ENCODE measurements at places on chromosomes 6 and 20.
A peak's percentile ranks its signal among the peaks of the same experiment; 100 is the strongest.

GRCh38 chr20:62564456-62565245, 77.7 kb upstream of the SLCO4A1 start:
- DNase-seq, result no peak

- no peak for DNase-seq
Observed at GRCh38 chr20:63043348-63044203, 36.8 kb upstream of the BHLHE23 start.

DNA sequence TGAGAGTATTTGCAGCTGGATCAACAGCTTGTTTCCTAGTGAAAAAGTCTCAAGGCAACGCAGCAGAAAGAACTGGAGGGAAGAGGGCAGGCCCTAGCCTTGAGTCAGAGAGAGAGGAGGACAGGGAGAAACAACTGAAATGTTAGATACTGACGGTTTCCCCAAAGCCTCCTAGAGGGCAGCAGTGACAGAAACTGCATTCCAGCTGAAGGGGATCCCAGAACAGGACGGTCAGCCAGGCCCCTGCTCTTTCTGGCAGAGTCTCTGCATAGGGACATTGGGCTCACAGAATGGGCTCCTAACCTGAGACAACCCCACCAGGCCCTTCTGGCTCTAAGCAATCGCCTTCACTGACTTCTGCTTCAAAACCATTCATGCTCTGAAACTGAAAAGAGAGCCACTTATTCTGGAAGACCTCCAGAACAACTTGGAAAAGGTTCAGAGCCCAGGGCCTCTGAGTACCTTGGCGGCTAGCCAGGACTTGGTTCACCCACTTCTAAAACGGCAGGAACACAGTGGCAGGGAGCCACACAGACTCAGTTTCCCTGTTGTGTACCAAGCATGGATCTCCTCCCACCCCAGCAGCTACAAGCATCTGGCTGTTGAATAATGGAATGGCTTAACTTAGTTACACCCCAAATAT, 72.9 kb downstream of the PSMB1 start:
- peak; percentile 21 for DNase-seq

DNA sequence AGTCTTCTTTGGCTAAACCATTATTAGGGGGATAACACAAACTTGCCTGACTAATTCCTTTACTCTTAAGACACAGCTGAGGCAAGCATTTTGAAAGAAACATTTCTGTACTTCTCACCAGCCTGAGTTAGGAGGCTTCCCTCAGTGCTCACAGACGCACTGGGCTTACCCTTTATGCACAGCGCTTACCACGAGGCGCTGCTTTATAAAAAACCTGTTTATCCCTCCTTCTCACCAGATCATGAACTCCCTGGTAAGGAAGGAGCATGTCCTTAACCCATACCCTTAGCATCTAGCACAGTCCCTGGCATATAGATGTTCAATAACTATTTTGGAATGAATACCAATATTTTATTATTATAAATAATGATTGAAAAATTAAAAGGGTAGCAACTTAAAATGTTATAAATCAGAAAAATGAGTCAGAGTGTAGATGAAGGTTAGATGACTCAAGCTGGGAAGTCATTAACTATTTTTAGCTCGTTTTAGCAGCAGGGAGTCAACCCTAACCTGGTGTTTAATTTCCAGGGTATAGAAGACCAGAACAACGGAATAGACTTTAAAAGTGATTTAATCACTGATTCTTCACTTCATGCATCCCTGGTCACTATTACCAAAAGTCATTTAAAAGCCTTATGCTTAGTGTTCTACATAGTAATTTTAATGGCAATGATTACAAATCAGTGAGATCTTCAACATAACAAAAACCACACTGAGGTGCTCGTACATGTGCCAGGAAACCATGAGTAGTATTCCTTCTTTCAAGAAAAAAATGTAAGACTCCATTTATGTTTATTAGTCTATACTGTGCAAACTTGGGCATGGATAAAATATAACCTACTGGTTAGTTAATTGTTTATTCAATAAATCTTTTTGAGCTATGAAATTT, 4.1 kb upstream of the TPD52L1 start:
- no peak for DNase-seq

GRCh38 chr20:21509597-21510371, 4.1 kb downstream of the NKX2-2 start:
- DNase-seq, result peak; percentile 50

DNA sequence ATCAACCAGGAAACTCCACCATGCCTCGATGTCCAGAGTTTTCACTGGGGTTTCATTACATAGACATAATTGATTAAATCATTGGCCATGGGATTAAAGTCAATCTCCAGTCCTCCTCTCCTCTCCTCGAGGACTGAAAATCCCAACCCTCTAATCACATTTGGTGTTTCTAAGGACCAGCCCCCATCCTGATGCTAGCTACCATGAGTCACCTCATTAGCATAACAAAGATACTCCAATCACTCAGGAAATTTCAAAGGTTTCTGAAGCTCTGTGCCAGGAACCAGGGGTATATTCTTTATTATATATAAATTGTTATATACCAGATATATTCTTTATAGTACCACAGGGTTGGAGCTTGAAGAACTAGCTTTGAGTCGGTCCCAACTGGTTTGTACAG, 212.9 kb upstream of the PRND start:
- DNase-seq, result no peak

DNA sequence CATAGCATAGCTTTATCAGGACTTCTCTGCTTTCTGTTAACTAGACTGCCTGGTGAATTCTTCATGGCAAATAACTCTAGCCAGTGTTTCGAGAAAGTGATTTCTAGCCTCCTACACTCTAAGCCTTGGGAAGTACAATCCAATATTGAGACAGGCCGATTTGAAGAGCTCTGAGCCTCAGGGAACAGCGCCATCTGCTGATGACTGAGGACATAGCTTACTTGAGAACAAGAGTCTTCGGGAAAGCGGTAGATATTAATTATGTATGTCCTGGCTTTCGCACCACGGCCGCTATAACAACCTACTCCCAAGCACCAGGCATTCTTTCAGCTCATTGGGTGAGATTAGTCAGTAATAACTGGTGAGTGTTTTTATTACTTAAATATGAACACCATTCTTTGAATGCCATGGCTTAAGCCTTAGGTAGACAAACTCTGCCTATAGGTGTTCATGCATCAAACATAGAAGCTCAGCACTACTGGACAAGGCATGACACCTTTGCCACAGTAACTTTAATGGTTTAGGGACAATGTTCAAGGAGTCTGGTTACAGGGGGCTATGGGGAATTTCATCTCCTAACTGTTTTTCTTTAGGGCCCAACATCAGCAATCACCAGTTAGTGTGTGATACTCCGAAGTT, 518.6 kb downstream of the BMP2 start:
- peak; percentile 38 for DNase-seq

DNA sequence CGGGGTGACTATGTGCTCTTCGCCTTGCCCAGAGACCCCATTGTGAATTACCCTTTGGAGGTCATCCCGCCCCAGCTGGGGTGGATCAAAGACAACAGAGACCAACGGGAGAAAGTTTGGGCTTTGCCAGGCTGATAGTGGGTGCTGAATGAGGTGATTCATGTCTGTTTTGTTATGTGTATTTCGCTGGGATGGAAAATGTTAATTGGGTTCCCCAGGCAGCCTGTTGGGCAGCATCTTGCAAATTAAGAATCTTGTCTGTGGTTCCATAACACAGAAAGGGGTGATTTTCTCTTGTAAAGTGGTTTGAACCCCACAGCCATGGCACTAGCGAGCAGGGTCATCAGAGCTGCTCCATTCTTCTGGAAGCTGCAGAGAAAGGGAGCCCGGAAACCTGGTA, 63.1 kb upstream of the UNC93A start:
- DNase-seq, result no peak

DNA sequence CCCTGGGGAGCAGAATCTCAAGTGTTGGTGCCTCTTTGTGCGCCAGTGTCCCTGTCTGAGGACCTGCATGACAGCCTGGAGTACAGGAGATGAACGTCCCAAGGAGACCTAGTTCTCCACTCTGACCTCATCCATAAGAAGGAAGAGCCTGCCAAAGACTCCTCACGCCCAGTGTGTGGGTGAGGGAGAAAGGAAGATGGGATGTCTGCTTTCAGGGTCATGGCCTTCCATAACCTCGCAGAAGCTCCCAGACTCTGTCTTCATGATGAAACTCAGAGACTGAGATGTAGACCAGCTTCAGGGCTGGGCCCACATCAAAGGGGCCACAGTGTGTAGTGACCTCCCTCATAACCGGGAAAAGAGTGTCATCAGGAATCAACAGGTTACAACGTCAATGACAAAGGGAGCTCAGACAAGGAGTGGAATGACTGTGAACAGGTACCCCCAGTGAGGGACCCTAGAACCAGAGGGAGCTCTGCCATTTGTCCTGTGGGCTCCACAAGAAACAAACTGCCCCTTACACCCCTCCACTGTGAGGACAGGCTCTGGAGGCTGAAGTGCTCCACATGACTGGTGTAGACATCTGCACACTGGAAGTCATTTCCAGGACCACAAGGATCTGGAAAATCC, 8.1 kb downstream of the HLA-DQB1 start:
- no peak for DNase-seq

DNA sequence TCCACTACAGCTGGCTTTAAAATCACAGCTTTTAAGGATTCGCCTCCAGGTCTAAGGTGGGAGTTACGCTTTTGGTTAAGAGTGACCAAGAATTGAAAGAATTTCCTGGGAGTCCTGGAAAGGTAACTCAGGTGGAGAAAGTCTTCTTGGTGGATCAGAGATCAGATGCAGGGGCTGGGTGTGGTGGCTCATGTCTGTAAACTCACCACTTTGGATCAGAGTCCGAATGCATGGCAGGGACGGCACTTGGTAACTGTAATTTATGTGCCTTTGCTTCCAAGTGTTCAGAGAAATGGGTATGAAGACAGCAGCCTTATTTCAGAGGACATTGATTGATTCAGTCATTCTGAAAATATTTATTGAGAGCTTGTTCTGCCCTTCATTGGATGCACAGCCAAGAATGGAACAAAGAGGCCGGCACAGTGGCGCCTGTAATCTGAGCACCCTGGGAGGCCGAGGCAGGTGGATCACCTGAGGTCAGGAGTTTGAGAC, 18.0 kb upstream of the JARID2 start:
- DNase-seq, result no peak

- no peak for DNase-seq
Observed at GRCh38 chr6:139611327-139612134, 237.1 kb upstream of the CITED2 start.

- DNase-seq, result no peak
Observed at GRCh38 chr20:25535762-25536161, 49.6 kb downstream of the NINL start.

DNA sequence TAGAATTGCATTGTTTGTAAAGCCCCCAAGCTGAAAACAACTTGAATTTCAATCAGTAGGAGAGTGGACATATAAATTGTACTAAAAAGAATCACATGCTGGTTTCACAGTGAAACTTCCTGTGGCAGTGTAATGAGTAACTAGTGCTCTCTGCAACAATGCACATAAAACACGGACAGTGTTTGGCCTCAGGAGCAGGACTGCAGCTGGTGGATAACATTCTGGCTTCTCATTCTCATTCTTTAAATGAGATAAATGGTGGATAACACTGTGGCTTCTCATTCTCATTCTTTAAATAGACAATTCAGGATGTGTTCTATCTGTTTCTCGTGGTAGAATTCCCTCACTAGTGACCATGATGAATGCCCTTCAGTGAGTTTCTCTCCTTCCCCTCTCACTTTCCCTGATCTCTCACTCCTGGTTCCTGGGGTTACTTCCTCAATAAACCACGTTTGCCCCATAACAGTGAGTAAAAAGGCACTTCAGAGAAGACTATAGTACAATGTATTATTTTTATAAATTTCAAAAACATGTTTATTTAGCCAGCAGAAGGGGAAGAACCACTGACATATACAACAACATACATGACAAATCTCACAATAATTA, 59.9 kb downstream of the SLC22A2 start:
- DNase-seq, result no peak

DNA sequence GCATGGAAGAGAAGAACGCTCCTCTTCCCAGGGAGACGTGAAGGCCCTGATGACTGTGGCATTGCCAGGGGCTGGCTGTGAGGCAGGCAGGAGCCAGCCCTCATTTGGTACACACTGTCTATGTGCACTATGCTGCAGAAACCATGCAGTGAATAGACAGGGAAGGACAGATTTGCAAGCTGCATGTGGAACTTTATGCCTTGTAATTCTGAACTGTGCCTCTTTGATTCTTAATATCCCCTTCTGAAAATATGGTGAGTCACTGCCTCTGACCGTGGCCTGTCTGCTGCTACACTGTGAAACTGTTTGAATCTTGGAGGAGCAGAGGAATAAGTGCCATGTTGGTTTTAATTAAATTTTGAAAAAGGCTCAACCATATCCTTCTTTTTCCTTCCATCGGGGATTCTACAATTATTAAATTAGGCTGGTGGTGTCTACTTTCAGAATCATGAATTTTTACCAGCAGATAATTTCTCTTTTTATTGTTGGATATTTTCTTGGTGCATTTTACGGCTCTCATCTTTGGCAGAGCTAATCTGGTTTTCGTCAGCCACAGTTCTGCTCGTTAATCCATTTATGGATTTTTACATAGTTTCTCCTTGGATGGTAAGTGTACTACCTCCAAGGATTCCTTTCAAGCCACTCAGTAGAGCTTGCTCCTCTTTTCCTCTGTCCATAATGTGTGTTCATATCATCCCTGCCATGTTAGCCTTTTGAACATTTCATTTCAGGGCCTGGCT, 301.0 kb upstream of the SLC35B3 start:
- DNase-seq, result no peak

- no peak for DNase-seq
Observed at GRCh38 chr6:145031962-145032361, 703.4 kb downstream of the EPM2A start.

GRCh38 chr6:16274885-16275589, 36.6 kb downstream of the GMPR start:
- no peak for DNase-seq

DNA sequence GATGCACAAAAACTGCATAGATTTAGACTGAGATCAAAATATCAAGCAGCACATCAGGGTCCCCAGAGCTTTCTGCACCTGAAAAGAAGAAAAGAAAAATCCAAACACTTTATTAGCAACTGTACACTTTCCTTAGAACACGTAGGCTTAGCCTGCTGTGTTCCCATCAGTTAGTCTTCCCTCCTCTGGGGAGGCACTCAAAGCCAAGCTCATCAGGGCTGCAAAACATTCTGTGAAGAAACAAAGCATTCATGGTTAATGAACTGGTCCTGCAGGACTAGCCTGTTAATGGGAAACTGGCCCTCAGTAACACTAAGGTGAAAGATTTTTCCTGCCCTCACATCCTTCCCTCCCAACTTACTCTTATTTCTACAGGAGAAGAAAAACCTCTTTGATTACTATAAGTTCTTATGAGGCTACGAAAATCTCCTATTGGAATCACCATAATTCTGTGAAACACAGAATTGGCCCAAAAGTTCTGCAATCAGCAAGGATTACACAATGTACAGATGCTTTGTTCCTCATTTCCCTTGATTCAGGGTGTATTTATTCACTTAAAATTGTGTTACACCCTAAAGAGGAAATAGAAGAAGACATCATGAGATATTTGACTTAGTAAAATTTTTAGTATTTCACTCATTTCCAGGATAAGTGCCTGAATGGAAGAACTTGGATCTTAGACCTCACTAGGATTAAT, 901.0 kb upstream of the MAP3K7 start:
- DNase-seq, result no peak

- DNase-seq, result no peak
Observed at GRCh38 chr6:509676-510075, 118.1 kb downstream of the IRF4 start.
